ENCODE measurements at places on chromosomes 13 and 19.
A peak's percentile ranks its signal among the peaks of the same experiment; 100 is the strongest.

- no peaks in the 10 kb centered on the region for H3K4me1 ChIP-seq
- H3K4me3 ChIP-seq: no peak overlapping the region
- H3K27me3 ChIP-seq: no peaks in the 10 kb centered on the region
- H3K27ac ChIP-seq: no peak overlapping the region
- no peaks in the 10 kb centered on the region for H3K36me3 ChIP-seq
- no peak for DNase-seq
Measured at GRCh38 chr13:63517371-63517770, 2101.7 kb upstream of the PCDH20 start.

- no peak overlapping the region for H3K27ac ChIP-seq
- no peaks in the 10 kb centered on the region for H3K27me3 ChIP-seq
- no peak overlapping the region for H3K4me3 ChIP-seq
- no peaks in the 10 kb centered on the region for H3K36me3 ChIP-seq
- peaks cover 5% of the 10 kb centered on the region for H3K4me1 ChIP-seq
Measured at GRCh38 chr13:110023729-110024644, 237.6 kb upstream of the IRS2 start.

- H3K27ac ChIP-seq: no peak overlapping the region
- no peaks in the 10 kb centered on the region for H3K36me3 ChIP-seq
- no peak for DNase-seq
- no peaks in the 10 kb centered on the region for H3K27me3 ChIP-seq
Measured at GRCh38 chr13:48801255-48801654, 147.5 kb downstream of the CYSLTR2 start.

GRCh38 chr13:99973163-99973807, 1.7 kb upstream of the ZIC5 start:
- H3K36me3 ChIP-seq: no peaks in the 10 kb centered on the region
- peaks cover 83% of the 10 kb centered on the region for H3K27me3 ChIP-seq

DNA sequence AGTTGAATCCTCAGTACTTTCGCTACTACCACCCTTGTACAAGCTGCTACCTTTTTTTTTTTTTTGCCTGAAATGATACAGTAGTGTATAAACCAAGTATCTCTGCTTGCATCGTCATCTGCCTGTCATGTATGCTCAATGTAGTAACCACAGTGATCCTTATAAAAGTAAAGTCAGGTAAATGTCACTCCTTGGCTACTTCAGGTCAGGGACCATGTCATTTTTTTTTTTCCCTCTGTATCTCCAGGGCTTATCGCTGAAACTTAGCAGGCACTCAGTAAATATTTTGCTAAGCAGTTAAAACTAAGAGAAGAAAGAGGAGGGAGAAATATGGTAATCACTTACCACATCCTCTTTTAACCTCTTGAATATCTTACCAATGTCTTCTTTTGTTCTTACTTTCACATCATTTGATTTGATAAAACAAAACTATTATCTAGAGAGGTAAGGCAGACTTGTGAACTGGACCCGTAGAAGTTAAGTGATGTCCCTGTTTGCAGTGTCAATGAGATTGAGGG, 96.8 kb upstream of the KLF12 start:
- no peaks in the 10 kb centered on the region for H3K36me3 ChIP-seq
- no peaks in the 10 kb centered on the region for H3K27me3 ChIP-seq
- DNase-seq: no peak
- no peak overlapping the region for H3K27ac ChIP-seq

GRCh38 chr13:24308068-24308445, 1.3 kb upstream of the C1QTNF9 start:
- no peak for DNase-seq
- no peaks in the 10 kb centered on the region for H3K27me3 ChIP-seq
- H3K27ac ChIP-seq: no peak overlapping the region
- no peak overlapping the region for H3K4me3 ChIP-seq
- H3K36me3 ChIP-seq: no peaks in the 10 kb centered on the region

DNA sequence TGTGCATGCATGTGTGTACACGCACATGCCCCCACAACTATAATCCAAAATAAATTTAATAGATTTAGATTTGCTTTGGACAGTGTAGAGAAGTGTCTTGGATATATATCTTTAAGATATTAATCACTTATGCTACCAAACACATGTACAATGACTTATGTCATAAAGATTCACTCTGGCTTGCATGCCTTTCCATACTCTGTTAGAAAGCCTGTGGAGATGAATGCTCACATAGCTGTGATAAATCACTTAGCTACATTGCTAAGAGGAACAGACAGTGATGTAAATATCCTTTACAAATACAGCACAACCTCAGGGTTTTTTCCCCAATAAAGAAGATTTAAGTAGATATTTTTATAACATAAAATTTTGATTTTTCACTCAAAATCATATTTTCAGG, 2484.8 kb upstream of the PCDH20 start:
- H3K4me1 ChIP-seq: no peaks in the 10 kb centered on the region
- no peak overlapping the region for H3K27ac ChIP-seq
- H3K36me3 ChIP-seq: no peaks in the 10 kb centered on the region

- H3K27me3 ChIP-seq: no peaks in the 10 kb centered on the region
- no peak overlapping the region for H3K27ac ChIP-seq
- DNase-seq: no peak
- H3K4me3 ChIP-seq: no peak overlapping the region
- no peaks in the 10 kb centered on the region for H3K36me3 ChIP-seq
- no peaks in the 10 kb centered on the region for H3K4me1 ChIP-seq
Measured at GRCh38 chr13:43132911-43133310, 109.5 kb downstream of the DNAJC15 start.

- no peak overlapping the region for H3K4me3 ChIP-seq
- no peak for DNase-seq
- H3K27me3 ChIP-seq: peaks cover 33% of the 10 kb centered on the region
- no peaks in the 10 kb centered on the region for H3K4me1 ChIP-seq
Measured at GRCh38 chr19:41612483-41612882, 14.4 kb downstream of the CEACAM4 start.

GRCh38 chr19:47036097-47036651, 12.2 kb downstream of the TMEM160 start:
- no peaks in the 10 kb centered on the region for H3K27me3 ChIP-seq
- peak overlapping the region; percentile 81 for H3K27ac ChIP-seq
- DNase-seq: no peak
- peaks cover 29% of the 10 kb centered on the region for H3K4me1 ChIP-seq
- no peaks in the 10 kb centered on the region for H3K36me3 ChIP-seq

- no peaks in the 10 kb centered on the region for H3K4me1 ChIP-seq
- H3K27me3 ChIP-seq: no peaks in the 10 kb centered on the region
- H3K4me3 ChIP-seq: no peak overlapping the region
- no peaks in the 10 kb centered on the region for H3K36me3 ChIP-seq
Measured at GRCh38 chr13:85080691-85081090, 718.5 kb downstream of the SLITRK6 start.

DNA sequence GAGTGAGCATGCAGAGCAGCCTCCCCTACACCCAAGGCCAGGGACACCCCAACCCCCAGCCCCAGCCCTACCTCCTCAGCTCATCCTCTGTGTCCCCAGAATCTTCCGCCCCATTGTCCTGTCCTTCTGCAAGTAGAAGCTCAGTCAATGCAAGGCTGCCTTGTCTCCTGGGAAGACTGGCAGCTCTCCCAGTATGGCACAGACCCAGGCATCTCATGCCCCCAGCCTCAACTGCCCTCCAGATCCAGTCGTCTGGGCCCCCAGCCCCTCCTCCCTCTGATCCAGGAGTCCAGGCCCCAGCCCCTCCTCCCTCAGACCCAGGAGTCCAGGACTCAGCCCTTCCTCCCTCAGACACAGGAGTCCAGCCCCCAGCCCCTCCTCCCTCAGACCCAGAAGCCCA, 13.0 kb downstream of the ZNF575 start:
- H3K36me3 ChIP-seq: peaks cover 6% of the 10 kb centered on the region
- DNase-seq: no peak
- no peaks in the 10 kb centered on the region for H3K27me3 ChIP-seq
- no peak overlapping the region for H3K4me3 ChIP-seq
- no peak overlapping the region for H3K27ac ChIP-seq

DNA sequence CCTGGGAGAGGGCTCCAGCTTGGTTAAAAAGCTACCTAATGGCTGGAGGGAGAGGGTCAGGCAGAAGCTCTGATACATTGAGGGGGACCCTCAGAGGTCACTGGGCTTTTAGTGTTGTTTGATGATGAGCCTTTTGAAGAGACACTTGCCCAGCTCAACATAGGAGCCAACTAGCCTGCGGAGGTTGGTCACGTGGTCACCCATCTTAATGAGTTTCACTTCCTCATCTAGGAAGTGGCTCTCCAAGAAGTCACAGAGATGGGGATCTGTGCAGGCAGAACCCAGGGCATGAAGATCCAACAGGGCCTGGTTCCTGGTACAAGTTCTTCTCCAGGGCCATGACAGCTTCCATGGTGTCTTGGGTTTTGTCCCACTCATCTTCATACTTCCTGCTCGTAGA, 33.4 kb downstream of the IPO5 start:
- peaks cover 92% of the 10 kb centered on the region for H3K36me3 ChIP-seq
- no peak for DNase-seq
- H3K4me3 ChIP-seq: no peak overlapping the region
- H3K27ac ChIP-seq: no peak overlapping the region
- no peaks in the 10 kb centered on the region for H3K27me3 ChIP-seq

GRCh38 chr19:48796298-48797083, 14.3 kb downstream of the BCAT2 start:
- H3K36me3 ChIP-seq: peaks cover 19% of the 10 kb centered on the region
- no peak for DNase-seq
- H3K4me3 ChIP-seq: no peak overlapping the region
- peak overlapping the region; percentile 88 for H3K27ac ChIP-seq

DNA sequence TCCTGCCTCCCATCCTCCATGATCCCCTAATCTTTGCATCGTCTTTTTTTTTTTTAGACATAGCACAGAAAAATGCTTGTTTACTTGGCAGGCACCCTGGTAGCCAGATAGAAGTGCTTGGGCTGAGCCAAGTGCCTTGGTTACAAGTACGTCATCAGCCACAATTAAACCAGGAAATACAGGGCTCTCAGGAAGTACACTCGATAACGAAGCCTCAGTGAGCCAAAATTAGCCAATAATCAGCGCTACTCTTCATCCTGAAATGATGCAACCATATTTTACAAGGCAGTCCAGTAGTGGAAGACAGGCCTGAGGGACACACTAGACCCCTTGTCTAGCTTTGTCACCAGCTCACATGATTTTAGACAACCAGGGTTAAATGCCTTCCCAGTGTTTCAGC, 194.0 kb upstream of the NBEA start:
- H3K36me3 ChIP-seq: no peaks in the 10 kb centered on the region
- no peak overlapping the region for H3K27ac ChIP-seq
- H3K4me1 ChIP-seq: no peaks in the 10 kb centered on the region
- no peak overlapping the region for H3K4me3 ChIP-seq
- H3K27me3 ChIP-seq: peaks cover 7% of the 10 kb centered on the region

DNA sequence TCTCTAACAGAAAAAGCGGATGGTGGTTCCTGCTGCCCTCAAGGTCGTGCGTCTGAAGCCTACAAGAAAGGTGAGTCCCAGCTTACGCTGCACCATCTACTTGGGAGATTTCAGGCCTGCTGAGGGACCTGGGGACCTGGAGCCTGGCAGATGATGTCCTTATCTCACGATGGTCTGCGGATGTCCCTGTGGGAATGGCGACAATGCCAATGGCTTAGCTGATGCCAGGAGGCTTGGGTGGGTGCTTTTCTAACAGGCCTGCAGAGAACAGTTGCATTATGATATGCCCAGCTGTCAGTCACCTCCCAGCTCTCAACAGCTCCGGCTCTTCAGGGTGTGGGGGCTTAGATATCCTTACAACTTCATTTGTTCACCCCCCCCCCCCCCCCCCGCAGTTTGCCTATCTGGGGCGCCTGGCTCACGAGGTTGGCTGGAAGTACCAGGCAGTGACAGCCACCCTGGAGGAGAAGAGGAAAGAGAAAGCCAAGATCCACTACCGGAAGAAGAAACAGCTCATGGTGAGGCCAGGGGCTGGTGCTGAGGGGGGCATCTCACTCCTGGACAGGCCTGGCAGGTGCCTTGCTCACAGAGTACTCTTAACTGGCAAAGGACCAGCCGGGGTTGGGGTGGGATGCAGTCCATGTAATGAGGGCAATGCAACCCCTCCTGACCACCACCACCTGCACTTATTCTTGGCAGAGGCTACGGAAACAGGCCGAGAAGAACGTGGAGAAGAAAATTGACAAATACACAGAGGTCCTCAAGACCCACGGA, 3.8 kb downstream of the RPL13A start:
- peaks cover 32% of the 10 kb centered on the region for H3K4me1 ChIP-seq
- H3K4me3 ChIP-seq: no peak overlapping the region
- no peaks in the 10 kb centered on the region for H3K27me3 ChIP-seq
- no peak for DNase-seq

GRCh38 chr19:42683917-42684513, 56.3 kb downstream of the PSG3 start:
- H3K27me3 ChIP-seq: peaks cover 2% of the 10 kb centered on the region
- H3K27ac ChIP-seq: no peak overlapping the region
- no peak for DNase-seq
- H3K36me3 ChIP-seq: no peaks in the 10 kb centered on the region
- H3K4me1 ChIP-seq: no peaks in the 10 kb centered on the region

DNA sequence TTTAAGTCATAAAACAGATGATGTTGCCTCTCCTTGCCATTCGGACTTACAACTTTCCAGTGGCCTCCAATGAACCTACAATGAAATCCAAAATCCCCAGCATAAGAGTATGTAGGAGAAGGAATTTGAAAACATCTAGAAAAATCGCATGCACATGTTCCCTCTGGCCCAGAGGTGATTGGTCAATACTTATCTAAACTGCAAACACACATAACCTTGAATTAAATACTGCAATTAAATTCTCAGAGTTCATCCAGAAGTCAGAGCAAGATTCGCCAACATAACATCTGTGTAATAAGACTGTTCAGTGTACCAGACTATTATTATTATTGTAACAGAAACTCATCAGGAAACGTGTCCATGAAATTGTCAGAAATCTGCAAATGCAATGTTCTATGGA, 82.2 kb upstream of the USP29 start:
- no peaks in the 10 kb centered on the region for H3K27me3 ChIP-seq
- no peak overlapping the region for H3K4me3 ChIP-seq
- no peaks in the 10 kb centered on the region for H3K4me1 ChIP-seq
- H3K36me3 ChIP-seq: no peaks in the 10 kb centered on the region
- DNase-seq: no peak

- H3K36me3 ChIP-seq: peaks cover 24% of the 10 kb centered on the region
- H3K4me1 ChIP-seq: peaks cover 11% of the 10 kb centered on the region
- H3K27ac ChIP-seq: no peak overlapping the region
- no peak overlapping the region for H3K4me3 ChIP-seq
- H3K27me3 ChIP-seq: no peaks in the 10 kb centered on the region
Measured at GRCh38 chr19:643736-644135, 4.1 kb downstream of the FGF22 start.

- DNase-seq: no peak
- no peaks in the 10 kb centered on the region for H3K4me1 ChIP-seq
- no peaks in the 10 kb centered on the region for H3K36me3 ChIP-seq
- H3K27ac ChIP-seq: no peak overlapping the region
- H3K27me3 ChIP-seq: no peaks in the 10 kb centered on the region
Measured at GRCh38 chr13:88979465-88980175, 1308.4 kb downstream of the SLITRK5 start.

- DNase-seq: no peak
- no peaks in the 10 kb centered on the region for H3K36me3 ChIP-seq
- H3K27me3 ChIP-seq: no peaks in the 10 kb centered on the region
- no peaks in the 10 kb centered on the region for H3K4me1 ChIP-seq
- no peak overlapping the region for H3K27ac ChIP-seq
Measured at GRCh38 chr13:74687442-74688182, 553.4 kb upstream of the KLF12 start.

GRCh38 chr13:24127116-24127631, 33.3 kb upstream of the SPATA13 start:
- no peaks in the 10 kb centered on the region for H3K36me3 ChIP-seq
- no peaks in the 10 kb centered on the region for H3K27me3 ChIP-seq
- H3K4me3 ChIP-seq: no peak overlapping the region
